ENCODE measurements at places on chromosomes 5 and 9.

DNA sequence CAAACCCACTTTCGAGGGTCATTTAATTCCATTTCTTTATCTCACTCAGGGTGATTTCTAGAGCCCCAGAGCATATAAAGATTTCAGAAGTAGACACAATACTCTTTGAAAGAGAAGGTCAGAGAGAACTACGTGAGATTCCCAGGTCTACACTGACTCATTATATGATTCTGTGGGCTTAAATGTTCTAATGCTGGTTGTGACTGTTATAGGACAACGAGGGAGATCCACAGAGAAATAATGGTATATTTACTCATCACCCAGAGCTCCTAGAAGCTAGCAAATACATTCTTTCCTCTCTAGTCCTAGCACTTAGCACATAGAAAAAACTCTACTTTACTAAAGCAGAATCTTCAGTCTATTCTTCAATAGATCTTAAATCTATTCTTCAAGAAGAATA lies 39.4 kb upstream of the GRAMD2B start:
- DNase-seq = no peak

- DNase-seq = no peak
These were observed 27.2 kb upstream of the SLC9A3 start for GRCh38 chr5:551406-551805.

- DNase-seq = no peak
These were observed 4.2 kb upstream of the TSC1 start for GRCh38 chr9:132948482-132949050.

DNA sequence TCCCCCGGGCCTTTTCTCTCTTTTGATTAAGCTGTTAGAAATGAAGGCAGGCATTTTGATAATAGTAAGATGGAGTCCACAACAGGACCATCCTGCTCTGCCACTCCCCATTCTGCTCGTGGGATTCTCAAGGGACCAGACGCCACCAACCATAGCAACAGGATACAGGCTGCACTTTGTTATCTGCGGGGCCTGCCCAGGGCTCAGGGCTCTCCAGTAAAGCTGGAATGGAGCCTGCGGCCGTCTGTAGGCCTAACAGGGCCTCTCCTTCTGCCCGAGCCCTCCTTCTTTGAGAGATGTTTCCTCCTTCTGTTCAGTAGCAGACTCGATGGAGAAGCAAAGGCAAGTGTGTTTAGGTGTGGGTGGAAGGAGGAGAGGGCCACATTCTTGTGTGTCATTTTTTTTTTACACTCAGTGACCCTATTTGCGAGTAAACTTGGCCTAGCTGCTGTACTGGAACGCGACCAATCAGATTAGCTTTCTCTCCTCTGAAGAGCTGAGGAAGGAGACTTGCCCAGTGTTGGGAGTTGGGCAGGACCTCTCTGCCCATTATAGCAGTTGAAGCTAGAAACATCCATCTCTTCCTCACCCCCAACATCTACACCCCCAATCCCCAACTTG lies 8.9 kb upstream of the EPB41L4B start:
- DNase-seq = no peak

DNA sequence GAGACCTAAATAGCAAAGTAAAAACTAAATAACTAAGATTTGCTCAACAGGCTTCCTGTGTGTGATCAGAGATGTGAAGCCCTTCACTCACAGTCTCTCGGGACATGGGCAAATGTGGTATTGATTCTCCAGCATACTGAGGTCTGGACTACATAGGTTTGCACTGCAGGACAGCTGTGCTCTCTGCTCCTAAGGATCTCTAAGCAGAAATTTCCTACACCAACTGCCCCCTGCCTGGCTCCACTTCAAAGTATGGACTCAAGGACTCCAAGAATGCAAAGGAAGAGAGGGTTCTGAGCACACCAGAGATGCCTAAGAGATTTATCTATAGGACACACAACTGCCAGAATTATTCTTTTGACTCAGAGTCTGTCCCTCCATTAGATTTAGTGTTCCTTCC lies 487.2 kb downstream of the SEMA5A start:
- no peak for DNase-seq

GRCh38 chr9:126171641-126172040 lies 155.0 kb upstream of the MVB12B start:
- no peak for DNase-seq

- DNase-seq = no peak
These were observed 566.4 kb downstream of the DNAH5 start for GRCh38 chr5:13378091-13378490.
